Stimulated activated effector memory CD8-positive, alpha-beta T cell treated with anti-CD3 and anti-CD28 coated beads, Interleukin-12 subunit alpha, Interleukin-12 subunit beta, amount 100 ng/mL, for 72 hours (primary cell): ENCODE measurements at places on chromosomes 16 and 17.

DNA sequence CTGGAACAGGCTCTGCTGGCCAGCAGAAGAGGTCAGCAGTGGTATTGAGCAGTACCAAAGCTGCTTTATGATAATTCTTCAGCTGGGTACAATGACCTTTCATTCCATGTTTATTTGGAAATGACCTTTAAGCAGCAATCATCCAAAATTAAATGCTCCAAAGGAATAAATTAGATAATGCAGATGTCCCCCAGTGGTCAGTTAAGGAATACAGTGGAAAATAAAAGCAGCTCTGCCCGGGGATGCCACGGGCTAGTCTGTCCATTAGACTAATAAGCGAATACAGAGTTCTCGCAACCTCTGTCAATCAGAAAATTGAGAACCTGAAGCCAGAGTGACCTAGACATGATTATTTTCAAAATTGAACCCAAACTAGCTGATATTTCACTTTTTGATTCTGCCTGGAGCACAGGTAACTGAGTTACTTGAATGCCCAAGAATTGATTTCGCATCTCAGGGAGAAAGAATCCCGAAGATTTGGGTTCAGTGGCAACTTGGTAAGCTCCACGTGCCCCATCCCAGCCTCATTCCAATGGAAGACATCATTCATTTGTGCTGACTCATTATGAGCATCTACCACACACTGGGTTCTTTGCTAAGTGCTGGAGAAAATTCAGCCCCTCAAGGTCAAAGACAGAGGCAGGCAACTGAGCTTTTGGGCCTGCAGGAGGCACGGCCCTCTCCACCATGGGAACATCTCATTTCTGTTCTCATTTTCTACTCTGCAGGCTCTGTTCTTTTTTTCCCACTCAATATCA is 34.4 kb upstream of the SLC39A11 start:
- no peak for DNase-seq

GRCh38 chr17:19939993-19940721 is 37.5 kb downstream of the AKAP10 start:
- no peak for DNase-seq

DNA sequence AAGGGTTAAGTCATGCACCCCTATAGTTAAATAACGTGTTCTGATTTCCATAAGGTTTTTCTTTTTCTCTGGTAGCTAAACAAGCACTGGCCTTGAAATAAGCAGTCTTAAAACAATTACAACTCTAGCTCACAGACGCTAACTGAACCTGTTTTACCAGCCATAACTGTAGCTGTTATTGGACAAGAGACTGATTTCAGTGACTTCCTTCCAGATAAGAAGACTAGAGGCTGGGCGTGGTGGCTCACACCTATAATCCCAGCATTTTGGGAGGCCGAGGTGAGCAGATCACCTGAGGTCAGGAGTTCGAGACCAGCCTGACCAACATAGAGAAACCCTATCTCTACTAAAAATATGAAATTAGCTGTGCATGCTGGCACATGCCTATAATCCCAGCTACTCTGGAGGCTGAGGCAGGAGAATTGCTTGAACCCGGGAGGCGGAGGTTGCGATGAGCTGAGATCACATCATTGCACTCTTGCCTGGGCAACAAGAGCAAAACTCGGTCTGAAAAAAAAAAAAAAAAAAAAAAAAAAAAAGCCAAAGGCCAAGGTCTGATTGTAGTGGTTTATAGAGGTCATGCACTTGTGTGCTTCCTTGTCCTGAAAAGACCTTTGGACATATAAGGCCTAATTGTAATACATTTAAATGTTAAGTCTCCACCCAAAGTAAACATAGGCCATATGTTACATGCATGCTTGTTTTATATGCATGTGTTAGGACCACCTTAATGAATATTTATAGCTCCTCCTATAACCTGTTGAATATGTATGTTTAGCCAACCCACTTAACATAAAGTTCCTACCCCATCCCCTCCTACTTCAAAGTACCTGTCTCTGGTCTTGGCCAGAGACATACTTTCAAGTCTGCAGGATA is 319.5 kb upstream of the CA10 start:
- DNase-seq, result no peak

- DNase-seq, result no peak
Observed at GRCh38 chr17:82108961-82109475, 11.0 kb upstream of the FASN start.

GRCh38 chr16:51822471-51822870 is 671.4 kb upstream of the SALL1 start:
- no peak for DNase-seq

DNA sequence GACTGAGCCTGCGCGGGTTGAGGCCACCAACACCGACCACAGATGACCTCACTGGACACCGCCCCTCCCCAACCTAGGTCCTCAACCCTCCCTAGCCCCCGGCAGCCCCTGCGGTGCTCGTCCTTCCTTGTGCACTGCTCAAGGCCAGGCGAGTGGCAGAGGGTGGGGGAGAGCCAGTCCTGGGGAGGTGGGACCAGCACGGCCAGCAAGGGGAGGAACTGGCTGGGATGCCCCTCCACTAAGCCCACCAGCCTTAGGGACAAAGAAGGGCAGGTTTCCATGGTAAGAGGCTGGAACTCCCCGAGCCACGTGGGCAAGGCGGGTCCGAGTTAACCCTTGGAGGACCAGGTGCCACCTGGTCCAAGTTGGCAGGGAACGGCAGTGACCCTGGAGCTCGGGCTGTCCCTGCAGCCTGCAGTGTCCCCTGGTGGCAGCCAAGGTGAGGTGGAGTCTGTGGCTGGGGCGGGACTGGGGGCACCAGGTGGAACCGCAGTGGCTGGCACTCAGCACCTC is 9.2 kb downstream of the FSCN2 start:
- DNase-seq, result no peak

GRCh38 chr17:64411999-64412771 is 21.5 kb upstream of the PECAM1 start:
- DNase-seq, result no peak

GRCh38 chr17:58317421-58318064 is 11.1 kb downstream of the TSPOAP1 start:
- DNase-seq, result peak; percentile 84

GRCh38 chr16:13307851-13308250 is 406.5 kb downstream of the SHISA9 start:
- no peak for DNase-seq

DNA sequence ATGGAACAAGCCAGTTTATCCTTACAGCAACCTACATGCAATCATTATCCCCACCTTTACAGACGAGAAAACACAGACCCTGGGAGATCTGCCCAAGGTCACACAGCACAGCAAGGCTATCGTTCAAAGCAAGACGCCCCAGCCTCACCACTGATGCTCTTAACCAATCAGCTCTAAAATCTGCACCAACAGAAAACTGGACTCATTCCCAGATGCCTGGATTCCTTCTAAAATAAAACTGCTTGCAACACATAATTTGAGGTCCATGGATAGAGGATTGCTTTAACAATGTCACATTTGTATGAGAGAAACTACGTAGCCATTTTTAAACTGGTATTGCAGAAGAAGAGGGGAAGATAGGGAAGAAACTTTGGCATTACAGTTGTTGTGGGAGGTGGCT is 6.8 kb downstream of the COTL1 start:
- no peak for DNase-seq

GRCh38 chr17:74380959-74381808 is 13.9 kb downstream of the GPR142 start:
- no peak for DNase-seq

GRCh38 chr16:19745286-19746010 is 27.4 kb downstream of the IQCK start:
- no peak for DNase-seq

DNA sequence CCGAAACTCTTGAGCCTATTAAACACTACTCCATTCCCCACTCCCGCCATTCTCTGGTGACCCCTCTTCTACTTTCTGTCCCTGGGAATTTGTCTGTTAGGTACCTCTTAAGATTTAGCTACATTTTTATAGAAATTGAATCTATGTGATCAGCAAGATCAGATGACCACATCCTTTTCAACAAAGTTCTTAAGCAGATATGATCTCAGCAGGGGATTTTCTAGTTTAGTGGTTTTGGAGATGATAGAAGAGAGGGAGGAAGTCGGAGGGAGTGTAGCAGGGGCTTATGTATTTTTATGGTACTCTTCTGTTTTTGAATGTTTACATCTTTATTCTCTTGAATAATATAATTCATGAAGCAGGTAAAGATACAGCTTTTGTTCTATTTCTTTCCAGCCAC is 40.8 kb downstream of the RPA1 start:
- no peak for DNase-seq

DNA sequence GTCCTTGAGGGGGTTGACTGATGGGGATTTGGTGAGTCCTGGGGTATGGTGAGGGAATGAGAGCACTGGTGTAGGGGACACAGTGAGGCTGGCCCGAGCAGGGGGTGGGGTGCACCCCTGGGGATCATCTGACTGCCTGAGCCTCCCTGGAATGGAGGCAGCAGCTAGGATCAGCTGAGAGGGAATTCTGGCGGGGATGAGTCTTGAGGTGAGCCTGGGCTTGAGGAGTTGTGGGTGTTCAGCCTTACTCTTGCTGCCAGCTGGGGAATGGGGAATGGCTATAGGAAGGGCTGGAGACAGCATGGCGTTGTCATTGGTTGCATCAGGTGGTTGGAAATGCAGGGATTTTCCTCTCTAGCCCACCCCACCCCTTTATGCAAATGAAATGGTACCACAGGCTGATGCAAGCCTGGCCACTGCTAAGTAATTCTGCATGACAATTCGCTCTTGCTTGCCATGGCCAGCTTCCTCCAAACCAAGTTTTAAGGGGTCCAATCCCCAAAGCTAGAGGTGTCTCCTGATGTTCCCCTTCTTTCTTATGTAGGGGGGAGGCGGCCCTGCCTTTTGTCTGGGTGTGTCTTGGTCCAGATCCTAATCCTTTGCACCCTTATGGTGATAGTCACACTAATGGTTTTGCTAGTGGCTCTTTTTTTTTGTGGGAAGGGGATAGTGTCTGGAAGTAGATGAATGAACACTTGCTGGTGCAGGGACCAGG is 7.5 kb downstream of the NFE2L1 start:
- DNase-seq, result peak; percentile 66

- DNase-seq, result no peak
Observed at GRCh38 chr16:69818891-69819545, 56.9 kb downstream of the WWP2 start.

GRCh38 chr16:27322858-27323780 is 9.3 kb downstream of the IL4R start:
- no peak for DNase-seq

- no peak for DNase-seq
Observed at GRCh38 chr17:7852919-7853690, 1.8 kb upstream of the TMEM88 start.

DNA sequence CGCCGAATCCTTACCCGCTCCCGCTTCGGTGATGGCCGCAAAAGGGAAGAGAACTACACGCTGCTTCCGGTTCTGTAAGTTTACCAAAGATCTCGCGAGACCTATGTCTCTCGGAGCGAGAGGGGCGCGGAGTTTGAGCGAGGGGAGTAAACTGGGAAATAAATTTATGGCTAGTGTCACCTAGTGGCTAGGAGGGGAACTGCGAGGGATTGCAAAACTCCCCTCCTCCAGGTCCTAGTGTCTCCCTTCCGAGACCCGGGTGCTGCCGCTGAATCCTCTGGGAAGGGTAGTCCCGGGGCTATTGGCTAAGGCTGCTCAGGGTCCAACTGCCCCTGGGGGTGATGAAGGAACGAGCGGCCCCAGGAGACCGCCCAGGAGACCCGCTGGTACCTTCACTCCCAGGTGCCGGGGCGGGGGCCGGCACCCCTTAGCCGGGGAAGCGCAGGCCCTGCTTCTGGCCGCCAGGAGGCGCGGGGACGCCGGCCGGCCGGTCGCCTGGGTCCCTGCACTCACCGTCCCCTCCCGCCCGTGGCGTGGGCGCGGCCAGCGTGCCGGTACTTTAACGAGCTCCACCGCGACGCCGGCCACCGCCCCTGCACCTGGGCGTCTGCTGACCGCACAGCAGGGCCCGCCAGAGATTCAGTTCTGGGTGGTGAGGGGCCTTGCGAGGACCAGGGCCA is at the start of gene RPL26:
TSS of gene RPL26 (minus strand) at position 51 of the 680 bp plus-strand sequence. CDS start 883 bp downstream, outside the sequence.
- peak; percentile 99 for DNase-seq

GRCh38 chr16:12757546-12757945 is 46.1 kb downstream of the CPPED1 start:
- no peak for DNase-seq

DNA sequence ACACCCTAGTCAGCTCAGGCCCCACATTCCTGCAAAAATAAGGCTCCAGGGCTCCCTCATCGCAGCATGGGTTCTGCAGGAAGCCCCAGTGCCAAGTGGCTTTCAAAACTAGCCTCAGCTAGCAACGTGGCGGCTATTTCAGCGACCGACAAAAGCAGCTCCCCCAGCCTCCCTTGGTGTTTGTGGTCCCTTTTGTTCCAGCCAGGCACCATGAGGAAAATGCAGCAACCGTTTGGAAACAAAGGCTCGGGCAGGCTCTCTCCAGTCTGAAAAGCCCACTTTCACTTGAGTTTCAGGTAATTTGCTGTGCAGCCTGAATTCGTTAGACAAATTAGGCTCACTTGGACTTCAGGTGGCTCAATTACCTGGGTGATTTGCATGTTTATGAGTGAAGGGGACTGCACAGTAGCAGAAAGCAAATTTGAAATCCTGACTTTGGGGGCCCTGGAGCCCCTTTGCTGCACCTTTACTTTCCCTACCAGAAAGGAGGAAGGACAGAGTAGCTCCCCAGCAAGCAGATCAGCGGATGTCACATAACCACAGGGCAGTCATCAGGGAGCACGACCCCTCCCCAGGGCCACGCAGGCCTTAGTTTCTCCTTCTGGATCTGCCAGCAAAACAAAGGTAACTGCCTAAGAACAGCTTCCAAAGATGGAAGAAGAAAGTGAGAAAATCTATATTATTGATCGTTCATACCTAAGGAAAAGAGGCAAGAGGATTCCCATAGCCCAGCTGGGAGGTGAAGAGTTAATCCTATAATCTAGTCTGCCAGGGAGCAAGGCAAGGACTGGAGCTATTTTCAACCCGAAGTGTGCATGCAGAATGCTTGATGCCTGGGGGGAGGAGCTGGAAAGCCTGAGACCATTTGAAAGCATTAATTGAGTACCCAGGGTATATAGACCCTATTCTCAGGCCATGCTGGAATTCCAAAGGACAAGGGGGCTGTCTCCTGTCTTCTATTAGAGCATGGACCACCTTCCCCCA is 143.1 kb upstream of the SDK2 start:
- DNase-seq, result no peak

- DNase-seq, result no peak
Observed at GRCh38 chr16:72936408-72936807, 111.5 kb downstream of the ZFHX3 start.

DNA sequence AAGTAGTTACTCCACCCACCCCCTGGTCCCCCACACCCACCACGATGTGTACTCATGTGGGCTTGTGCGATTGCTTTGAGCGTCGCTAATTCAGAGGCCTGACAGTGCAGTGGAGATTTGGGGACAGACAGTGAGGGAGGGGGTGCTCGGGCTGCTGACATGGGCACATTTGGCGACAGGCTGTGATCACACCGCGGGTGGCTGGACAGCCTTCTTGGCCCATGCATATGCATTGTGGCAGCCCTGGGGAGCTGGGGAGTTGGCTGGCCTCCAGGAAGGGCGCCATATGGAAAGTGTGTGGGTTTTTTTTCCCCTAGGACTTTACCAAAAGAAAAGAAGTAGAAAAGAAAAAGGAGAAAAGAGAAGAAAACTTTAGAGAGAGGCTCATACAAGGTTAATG is 275.5 kb upstream of the N4BP1 start:
- DNase-seq, result no peak

GRCh38 chr17:36901506-36901905 is 35.8 kb upstream of the LHX1 start:
- no peak for DNase-seq

GRCh38 chr17:30716461-30717290 is 107.8 kb downstream of the CRLF3 start:
- no peak for DNase-seq
